ENCODE measurements at places on chromosomes 4 and X.

- no peak for DNase-seq
Measured at GRCh38 chr4:123449362-123449761, 52.8 kb downstream of the SPRY1 start.

- DNase-seq = no peak
Measured at GRCh38 chrX:56811599-56811998, 82.6 kb downstream of the NBDY start.

DNA sequence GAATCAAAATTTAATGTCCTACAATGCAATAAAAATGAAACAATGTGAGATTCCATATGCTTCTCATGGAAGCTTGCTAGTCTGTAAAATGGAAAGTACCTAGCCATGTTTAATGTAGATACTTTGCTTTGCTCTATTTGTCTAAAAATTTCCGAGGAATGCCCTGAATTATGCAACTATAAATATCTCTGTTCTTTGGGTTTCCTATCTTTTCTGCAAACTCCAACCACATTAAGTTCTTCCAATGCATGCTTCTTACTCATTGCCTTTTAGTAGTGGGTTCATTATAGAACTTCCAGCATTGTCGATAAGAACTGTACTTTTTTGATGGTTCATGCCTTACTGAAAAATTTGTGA, 178.3 kb downstream of the RASL11B start:
- DNase-seq = no peak

DNA sequence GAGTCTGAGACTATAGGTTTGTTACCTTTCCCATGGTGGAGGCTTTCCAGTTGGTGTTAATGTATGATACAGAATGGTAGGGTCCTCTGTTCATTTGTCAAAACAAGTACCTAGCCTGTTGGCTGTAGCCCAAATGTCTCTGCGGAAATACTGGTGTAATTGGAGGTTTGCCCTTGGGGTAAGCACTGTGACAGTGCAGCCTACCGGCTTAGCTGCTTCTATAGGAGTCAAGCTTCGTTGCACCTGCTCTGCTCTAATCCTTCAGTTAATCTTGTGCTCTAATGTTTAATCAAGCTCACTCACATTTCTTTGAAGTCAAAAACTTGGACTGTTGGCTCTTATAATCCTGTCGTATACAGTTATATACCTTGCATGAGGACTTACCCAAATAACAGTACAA, 203.4 kb downstream of the CCNG2 start:
- DNase-seq = no peak

- no peak for DNase-seq
Measured at GRCh38 chrX:10856797-10857196, 236.4 kb upstream of the MID1 start.

DNA sequence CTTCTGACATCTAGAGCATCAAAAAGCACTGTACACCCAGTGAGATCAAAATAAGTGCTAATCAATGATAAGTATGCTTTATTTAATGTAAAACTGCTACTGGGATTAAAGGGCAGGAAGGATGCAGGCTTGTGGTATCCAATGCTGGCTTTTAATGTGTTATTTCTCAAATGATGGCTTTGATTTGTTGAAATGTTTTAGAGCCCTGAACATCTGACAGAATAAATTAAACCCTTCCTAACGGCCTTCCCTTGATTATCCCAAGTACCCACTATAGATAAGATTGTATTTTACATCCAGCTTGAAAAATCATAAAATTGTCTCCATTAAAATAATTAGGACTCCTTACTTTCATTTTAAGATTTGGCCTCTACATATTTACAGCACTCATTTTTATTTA, 382.9 kb downstream of the HNRNPD start:
- DNase-seq = no peak

GRCh38 chr4:26365537-26366150, 44.8 kb downstream of the RBPJ start:
- no peak for DNase-seq

DNA sequence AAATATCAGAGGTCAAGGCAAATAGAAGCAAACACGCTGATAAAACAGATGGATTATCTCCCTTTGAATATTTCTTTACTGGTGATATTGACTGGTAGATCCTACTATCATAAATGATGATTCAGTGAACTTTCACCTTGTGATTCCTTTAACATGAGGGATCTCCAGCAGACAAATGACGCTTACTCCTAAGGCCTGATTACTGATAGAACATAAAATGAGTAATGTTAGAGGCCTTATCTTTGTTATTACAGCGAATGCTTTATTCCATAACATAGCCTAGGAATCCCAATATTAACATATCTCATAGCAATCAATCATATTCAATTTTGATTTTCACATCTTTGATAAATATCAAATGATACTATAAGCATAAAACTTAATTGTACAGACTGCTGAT, 152.3 kb downstream of the SLC10A7 start:
- DNase-seq = no peak

DNA sequence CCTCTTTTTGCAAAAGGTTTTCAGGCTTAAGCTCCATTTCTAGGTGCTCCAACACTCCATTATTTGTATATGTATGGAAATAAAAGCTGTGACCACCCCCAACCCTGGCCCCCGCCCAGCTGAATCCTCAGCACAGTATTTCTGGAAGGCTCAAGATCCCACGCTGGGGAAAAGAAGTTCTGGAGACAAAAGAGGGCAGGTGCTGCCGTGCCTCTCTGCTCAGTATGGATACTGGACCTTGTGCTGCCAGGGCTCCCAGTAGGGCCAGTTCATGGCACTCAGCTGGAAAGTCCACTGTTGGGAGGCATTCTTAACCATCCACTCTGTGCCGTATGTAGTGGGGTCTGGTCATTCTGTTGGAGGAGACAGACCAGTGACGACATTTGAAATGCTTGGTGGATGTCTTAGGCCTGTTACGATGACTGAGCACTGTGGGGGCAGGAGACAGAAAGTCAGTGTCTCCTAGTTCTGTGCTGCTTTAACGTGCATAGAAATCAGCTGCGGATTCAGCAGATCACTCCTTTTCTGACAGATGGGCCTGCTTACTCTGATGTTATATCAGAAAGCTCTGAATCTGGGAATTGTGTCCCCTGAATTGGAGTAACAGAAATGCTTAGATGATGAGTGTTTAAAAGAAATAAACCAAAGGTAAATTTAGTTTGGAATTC, 48.4 kb upstream of the MSANTD1 start:
- no peak for DNase-seq

- DNase-seq = no peak
Measured at GRCh38 chrX:16155581-16156096, 11.6 kb upstream of the MAGEB17 start.

GRCh38 chrX:133983256-133983973, 2.0 kb downstream of the GPC3 start:
- no peak for DNase-seq

GRCh38 chr4:122309988-122310626, 68.7 kb upstream of the ADAD1 start:
- no peak for DNase-seq

DNA sequence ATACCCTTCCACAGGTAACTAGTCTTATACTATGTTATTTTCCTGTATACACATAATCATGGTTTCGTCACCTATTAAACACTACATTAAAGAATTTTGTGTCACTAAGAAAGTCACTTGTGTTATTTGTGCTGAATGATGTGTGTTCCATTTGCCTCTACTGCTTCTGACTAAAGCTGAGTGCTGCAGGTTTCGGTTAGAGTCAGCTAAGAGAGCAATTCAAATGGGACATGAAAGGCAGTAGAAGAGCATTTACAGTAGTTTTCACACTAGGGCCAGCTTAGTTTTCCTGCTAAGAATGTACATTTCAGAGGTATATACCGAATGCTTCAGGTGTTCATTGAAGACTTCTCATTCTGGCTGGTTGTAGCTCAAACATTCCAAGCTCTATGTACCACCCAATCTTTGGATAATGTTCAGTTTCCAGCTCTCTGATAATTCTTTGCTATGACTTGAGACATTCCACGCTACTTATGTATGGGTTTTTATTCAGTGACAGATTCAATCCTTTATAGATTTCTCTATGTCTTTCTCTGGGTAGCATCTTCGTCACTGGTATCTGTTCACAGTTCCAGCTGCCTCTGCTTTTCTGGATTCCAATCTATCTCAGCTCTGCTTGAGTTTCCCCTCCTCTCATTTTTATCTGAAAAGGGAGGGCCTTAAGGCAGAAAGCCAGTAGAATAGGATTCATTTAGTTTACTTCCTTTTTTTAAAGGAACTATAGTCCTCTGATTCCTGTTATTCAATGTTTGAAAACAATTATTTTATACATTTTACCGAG, 164.4 kb downstream of the CXXC4 start:
- no peak for DNase-seq

GRCh38 chr4:53066155-53066554, 204.0 kb downstream of the RASL11B start:
- no peak for DNase-seq

DNA sequence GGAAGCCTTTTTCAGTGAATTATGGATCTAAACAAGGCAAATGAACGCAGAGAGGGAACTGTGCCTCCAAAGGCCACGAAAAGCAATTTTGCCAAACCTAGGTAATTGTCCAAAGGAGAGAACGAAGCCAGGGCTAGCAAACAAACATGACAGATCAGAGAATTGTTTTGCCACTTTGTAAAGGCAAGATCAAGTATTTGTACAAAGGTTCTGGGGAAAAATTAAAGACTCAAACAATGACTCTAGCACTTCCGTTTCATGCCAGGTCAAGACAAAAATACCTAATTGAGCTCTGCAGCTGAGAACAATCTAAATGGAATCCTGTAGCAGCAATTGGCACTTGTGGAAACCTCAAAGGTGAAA, 8.5 kb downstream of the RBM47 start:
- DNase-seq = no peak

GRCh38 chr4:29734343-29735213, 985.6 kb upstream of the PCDH7 start:
- DNase-seq = no peak

DNA sequence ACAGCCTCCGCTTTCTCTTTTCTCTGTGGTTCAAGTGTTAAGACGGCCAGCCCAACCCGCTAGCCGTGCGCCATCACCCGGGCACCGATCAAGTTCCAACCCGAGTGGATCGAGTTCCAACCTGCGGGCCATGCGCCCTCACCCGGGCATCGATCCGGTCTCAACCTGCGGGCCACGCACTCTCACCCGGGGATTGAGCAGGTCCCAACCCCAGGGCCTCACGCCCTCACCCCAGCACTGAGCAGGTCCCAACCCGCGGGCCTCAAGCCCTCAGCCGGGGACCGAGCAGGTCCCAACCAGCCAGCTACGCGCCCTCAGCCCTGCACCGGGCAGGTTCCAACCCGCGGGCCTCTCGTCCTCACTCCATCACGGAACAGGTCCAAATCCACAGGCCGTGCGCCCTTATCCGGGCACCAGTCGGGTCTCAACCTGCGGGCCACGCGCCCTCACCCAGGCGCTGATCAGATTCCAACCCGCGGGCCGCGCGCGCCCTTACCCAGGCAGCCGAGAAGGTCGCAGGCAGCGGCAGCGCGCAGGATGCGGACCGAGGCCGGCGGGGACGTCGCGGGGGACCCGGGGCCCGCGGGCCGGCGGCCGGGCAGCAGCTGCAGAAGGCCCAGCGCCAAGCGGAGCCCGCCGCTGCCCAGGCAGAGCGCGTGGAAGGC, 443 bp downstream of the GPR143 start:
- DNase-seq = no peak

DNA sequence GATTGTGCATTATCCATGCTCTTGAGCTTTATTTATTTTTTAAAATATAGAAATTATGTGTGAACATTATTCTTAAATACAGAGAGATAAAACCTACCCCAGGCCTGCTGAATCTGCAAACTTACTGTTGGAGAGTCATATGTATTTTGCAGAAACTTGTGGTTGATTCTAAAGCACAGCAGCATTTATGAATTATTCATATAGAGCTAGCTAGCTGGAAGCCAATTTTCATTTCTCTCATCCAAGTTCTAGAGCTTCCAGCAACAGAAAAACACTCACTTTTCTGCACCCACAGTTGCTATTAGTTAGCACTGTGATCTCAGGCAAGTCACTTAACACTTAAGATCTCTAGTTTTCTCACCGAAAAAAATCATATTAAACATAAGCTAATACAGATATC, 479.5 kb upstream of the FAM47C start:
- DNase-seq = no peak

- DNase-seq = no peak
Measured at GRCh38 chrX:39195156-39195555, 393.9 kb downstream of the MID1IP1 start.

DNA sequence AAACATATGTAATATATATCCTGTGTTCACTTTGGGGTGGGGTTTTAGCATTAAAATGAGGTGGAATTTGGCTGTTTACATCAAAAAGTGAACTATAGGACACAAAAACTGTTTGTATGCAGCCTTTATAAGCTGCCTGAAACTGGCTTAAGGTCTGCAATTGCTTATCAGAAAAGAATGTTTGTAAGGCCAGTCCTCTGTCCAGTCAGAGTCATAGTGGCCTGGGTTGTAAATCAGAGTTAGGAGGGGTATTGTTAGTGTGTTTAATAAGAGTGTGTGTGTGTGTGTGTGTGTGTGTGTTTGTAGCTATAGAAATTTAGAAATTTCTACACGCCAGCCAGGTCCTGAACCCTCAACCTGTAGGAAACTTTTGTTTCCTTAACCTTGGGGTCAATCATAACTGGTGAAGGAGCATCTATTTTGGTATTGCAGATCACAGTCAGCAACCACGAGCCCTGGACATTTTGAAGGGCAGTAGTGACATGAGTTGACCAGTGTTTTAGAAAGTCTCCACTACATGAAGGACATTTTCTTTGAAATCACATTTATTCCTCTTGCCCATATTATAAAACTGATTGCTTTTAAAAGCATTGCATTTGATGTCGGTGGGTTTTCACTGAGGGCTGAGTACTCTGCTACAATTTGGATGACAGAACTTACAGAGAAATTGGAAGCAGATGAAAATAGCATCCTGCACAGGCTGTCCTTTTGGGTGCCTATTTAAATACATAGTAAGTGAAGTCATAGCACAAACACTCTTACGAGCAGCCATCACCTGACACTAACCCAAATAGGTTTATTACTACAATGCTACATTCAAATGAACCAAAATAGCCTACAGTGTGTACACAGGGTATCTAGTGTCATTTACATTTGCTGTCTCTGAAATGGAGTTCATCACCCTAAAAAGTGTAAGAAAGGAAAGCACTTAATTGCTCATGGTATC, 11.2 kb upstream of the TMEM154 start:
- no peak for DNase-seq

DNA sequence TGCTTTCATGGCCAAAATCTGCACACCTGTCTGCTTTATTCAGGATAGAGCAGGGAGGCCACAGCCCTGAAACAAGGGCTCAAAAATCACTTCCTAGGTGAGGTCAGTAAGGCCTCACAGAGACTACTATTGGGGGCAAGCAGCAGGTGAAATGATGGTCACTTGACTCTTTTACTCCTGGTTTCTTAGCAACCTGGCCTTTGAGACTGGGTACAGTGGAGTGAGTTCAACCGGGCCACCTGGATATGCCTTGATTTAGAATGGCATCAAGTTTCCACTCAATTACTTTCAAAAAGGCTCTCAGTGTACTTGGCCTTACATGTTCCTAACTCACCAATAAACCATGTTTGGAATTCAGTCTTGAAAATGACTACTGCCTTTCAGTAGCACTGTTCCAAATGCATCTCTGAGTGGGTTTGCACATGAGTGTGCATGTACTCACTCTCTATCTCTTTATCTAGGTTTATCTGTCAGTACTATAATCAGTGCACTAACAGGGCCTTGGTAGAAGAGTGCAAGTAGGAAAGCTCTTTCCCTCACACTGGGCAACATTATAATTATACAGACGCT, 388.2 kb downstream of the OPHN1 start:
- DNase-seq = no peak

Data from H54 (cell line).